ENCODE measurements at places on chromosomes 2 and 18.
A peak's percentile ranks its signal among the peaks of the same experiment; 100 is the strongest.

GRCh38 chr2:188978291-188979081 is 4.3 kb downstream of the COL3A1 start:
- DNase-seq, result no peak

DNA sequence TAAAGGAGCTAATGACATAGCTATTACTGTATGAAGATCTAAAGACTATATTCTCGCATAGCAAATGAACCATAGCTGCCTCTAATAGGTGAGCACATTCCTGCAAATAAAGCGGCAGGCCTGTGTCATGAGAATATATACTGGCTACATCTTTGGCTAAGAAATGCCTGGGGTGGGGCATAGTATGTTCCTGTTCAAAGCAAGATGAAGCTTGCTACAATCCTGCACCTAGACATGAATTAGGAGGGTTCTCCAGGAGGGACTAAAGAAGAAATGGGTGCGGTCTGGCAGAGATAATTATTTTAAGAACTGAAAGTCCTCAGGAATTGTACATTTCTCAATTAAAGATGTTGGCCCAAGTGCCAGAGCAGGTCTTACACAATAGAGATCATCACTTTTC is 46.8 kb upstream of the PLA2R1 start:
- DNase-seq, result no peak

- peak; percentile 38 for DNase-seq
Observed at GRCh38 chr2:126971481-126972278, 73.0 kb downstream of the TEX51 start.

GRCh38 chr2:61640406-61640805 is 102.2 kb upstream of the XPO1 start:
- DNase-seq, result no peak

- DNase-seq, result no peak
Observed at GRCh38 chr18:49026501-49027373, 76.0 kb upstream of the SMAD7 start.

- no peak for DNase-seq
Observed at GRCh38 chr2:145421841-145422240, 901.9 kb upstream of the ZEB2 start.

GRCh38 chr2:168054657-168055056 is 192.7 kb downstream of the STK39 start:
- DNase-seq, result no peak

GRCh38 chr18:9653390-9653789 is 39.0 kb upstream of the PPP4R1 start:
- DNase-seq, result no peak

GRCh38 chr18:80227472-80227871 is 19.8 kb downstream of the PARD6G start:
- no peak for DNase-seq

DNA sequence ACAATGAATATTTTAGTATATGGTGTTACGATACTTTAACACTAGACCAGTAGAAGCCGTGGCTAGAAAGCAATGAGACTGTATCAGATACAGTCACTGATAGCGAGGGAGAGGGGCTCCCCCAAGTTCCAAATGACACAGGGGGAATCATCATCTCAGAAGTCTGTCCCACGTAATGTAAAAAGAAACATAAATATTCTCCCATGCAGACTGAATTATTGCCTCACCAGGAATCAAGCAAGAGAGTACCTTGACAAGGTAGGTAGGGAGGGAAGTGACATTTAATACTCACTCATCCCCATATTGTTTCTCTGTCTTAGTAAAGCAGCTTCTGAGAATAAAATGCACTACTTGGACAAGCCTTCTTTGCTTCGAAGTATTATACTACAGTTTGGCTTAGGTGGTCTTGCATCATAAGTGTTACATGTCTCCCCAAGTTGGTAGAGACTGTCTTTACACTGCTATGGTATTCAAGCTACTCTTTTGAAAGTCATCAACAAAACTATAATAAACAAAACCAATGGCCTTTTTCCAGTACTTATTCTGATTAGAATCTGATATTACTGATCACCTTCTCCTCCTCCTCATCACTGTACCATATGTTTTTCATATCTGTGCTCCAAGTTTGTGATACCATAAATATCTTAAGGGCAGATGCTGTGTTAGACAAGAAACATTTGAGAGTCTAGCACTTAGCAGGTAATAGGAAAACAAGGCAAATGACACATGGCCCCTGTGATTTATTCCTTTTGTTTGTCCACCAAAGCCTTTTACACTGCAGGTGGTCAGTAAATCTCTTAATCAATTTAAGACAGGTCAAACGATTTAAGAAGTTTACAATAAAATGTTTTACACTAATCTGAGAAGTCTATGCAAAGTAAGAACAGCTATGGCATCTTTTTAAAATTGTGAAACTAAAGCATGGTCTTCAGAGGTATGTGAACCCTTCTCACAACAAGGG is 2.7 kb downstream of the LAPTM4A start:
- no peak for DNase-seq

DNA sequence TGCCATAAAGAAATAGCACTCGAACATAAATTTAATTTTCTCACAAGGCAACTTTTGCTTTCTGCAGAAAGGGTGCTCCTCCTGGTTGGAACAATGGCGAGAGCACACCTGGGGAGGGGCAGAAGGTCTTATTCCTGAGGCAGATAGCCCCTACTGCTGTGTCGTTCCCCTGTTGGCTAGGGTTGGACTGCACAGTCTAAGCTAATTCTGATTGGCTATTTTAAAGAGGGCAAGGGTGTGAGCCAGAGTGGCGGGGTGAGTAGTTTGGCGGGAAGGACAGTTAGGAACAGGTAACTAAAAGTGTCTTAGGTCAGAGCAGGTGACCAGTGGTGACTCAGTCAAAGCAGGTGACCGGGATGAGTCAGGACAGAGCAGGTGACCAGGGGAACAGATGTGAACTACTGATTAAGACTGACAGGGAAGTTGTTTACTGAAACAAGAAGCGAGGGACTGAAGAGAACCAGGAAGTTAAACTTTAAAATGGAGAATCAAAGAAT is 49.7 kb upstream of the AGAP1 start:
- DNase-seq, result no peak

DNA sequence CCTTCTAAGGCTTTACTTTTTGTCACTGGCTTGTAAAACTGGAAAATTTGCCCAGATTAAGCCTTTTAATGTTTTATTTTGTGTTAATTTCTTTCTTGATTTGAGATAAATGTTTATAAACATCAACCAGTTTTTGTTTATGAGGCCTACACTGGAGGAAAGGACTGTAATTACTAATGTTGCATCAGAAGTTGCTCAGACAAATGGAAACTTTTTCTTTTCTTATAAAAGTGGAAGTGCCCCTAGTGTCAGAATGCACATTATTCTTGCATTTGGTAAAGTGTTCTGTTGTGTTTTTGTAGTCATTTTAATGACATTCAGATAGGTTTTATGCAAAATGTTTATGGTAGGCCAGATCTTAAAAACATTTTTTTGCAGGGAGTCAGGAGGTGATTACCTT is 25.3 kb downstream of the LCLAT1 start:
- no peak for DNase-seq

DNA sequence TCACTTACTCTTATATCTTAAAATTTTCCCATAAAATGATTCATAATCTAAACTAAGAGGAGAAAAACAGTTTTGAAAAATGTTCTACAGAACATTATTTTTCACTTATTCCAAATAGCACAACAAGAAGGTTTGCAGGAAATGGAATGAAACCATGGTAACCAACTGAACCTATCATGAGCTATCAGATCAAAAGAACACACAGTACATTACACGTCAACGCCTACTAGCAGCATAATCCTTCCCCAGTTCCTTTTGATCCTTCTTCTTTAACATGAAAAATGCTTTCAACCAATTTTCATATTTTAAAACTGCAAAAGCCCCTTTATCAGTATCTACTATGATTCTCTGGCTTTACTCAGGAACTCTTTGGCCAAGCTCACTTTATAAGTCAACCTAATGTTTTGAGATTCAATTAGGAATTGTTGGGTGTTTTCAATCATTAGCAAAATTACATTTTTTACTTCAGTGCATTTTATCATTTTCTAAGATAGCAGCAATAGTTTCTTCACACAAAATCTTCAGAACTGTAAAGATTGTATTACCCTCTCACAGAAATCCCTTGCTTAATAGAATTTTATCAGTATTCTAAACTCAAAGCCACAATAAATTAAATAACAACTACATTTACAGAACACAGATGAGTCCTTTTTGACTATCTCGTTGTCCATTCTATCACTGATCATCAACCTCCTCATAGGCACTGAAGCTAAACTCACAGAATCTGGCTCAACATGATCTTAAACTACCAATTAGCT is 102.5 kb downstream of the CHN1 start:
- DNase-seq, result no peak

- DNase-seq, result no peak
Observed at GRCh38 chr2:127743477-127744026, 42.3 kb downstream of the SFT2D3 start.

GRCh38 chr18:22172594-22173049 is 3.2 kb downstream of the GATA6 start:
- DNase-seq, result no peak

DNA sequence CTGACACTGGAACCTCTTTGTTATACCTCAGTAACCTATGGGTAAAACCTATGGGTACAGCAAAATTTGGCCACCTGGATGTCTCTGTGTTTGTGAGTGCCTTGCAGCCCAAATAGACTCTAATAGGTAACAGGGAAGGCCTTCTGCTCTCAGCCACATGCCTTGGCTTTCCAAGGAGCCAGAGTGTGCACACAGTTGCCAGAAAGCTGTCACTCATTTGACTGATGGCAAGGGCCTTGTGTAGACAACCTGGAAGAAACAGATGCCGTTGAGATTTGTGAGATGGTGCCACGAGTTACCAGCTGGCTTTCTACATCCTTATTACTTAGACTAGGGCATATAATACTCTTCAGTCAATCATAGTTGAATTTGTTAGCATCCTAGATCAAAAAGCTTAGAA is 90.1 kb upstream of the RAB12 start:
- DNase-seq, result no peak

DNA sequence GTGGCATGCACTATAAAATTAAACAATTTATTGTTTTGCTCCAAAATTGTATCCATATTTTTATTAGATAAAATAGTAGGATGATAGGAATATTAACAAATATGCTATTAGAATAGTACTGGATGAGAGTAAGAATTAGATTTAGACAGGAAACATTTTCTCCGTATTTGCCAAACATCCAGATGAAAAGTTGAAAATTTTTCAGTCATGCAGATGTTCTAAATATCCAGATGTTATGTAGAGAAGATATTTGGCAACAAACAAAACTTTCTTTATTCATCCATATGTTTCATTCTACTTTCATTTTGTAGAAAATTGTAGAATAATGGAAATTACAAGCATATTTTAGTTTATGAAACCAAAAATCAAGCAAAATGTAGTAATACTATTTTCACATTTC is 45.2 kb upstream of the NEUROD1 start:
- DNase-seq, result no peak

- DNase-seq, result no peak
Observed at GRCh38 chr2:45892425-45892745, 240.9 kb downstream of the PRKCE start.

GRCh38 chr2:161947406-161947805 is 126.6 kb downstream of the DPP4 start:
- DNase-seq, result no peak

DNA sequence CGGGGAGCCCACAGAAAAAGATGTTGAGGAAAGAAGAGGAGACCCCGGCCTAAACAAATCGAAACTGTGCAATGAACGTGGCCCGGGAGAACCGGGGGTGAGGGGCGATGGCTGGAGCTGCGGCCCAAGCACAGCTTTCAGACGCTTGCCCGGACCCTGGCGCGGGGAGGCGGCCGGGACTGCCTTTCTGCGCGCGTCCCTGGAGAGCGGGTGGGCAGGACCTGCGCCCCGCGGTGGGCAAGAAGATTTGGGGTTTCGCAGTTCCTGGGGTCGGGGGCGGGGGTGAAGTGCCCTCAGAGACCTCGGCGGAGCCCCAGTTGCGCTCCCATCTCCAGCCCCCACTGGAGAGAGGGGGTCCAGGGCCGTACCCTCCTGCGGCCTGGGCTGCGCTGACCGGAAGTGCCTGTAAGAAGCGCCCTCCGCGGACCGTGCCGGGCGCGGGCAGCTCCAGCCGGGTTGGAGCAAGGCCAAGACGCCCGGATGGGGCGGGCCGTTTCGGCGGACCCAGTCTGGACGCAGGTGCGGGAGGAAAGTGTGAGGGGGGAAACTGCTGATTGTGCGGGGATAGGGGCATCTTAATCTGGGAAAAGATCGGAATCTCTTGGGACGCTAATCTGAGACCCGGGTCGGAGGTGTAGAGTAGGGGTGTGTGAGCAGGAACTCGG is 11.6 kb downstream of the EN1 start:
- no peak for DNase-seq

DNA sequence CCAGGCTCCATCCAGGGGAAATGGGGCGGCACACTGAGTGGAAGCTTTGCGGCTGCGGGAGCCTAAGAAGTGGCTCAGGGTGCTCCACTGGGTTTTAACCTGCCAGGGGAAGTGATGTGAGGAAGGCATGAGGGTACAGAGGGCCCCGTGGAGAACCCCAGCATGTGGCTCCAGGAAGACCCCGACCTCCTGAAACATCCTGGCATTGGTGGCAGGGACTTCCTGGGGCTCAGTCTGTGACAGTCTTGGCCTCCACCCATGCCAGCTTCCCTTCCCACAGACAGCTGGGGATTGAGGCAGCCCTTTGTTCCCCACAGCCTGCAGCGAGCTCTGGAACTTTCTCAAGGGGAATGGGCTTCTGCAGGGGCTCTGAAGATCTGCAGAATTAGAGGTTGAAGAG is 146.6 kb downstream of the TNS1 start:
- no peak for DNase-seq

DNA sequence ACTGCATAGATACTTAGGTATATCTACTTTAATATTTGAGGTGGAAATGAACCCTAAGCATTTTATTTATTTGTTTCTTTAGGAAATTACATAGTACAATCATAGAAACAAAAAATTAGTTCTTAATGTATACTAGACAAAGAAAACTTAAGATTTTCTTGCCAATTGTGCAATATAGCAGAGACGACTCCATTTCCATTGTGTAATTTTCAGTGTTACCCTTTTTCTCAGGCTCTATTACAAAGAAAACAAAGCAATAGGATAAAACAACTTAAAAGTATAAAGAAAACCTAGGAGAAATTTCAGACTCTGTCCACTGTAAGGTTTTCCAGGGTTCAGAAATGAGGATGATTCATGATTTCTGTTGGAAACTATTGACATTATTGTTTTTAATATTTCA is 89.0 kb upstream of the SERTAD2 start:
- no peak for DNase-seq

DNA sequence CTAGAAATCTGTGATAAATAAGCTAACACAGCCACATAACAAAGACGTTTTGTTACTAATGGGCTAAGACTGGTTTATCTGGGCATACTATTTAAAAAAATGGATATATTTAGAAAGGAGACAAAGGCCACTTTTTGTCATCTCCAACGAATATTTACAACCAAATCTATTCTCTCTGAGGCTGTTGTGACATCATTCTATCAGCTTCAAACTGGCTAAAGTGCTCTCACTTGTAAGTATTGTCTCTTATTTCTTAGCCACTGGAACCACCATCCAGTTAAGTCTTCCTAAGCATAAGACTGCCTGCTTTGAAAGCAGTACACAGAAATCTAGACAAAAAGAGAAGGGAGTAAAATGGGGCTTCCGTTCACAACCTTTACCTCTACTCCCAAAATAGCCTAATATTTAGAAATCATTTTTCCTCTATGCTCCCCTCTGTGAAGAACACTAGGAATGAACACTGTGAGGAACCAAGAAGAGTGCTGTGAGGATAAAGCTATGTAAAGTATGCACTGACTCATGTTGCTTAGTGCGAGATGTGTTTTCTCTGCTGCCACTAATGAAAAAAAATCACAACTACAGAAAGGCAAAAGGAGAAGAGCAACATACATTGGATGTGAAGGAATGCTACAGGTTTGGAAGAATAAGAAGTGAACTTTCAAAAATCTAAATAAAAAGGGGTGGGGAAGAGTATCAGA is 264.1 kb downstream of the EXOC6B start:
- no peak for DNase-seq

All from T-helper 17 cell (primary cell).